ENCODE measurements at places on chromosomes 2 and 18. TPM values are rescaled to one million over a fixed set of nuclear protein-coding genes. Genes with fewer than 3 reads are reported as not detected.

The TDRD15 gene
- not detected for total RNA-seq

The VSNL1 gene
- total RNA-seq = not detected

The MARCHF4 gene
- 1.0 TPM for total RNA-seq

The KCNF1 gene
- total RNA-seq = 0.26 TPM

The HJURP gene
- 8.4 TPM for total RNA-seq

The IGFBP5 gene
- 1,071 TPM for total RNA-seq

The TMEM200C gene
- total RNA-seq = 2.5 TPM

The DSC1 gene
- total RNA-seq = not detected

The RGPD4 gene
- total RNA-seq = not detected

The PSME4 gene
- 33.0 TPM for total RNA-seq

The TUBA3D gene
- total RNA-seq = not detected

The EPAS1 gene
- 119 TPM for total RNA-seq

The SLC9A2 gene
- not detected for total RNA-seq

The ATP6V1B1 gene
- 0.40 TPM for total RNA-seq

The ACKR3 gene
- total RNA-seq = 2.1 TPM

The FAP gene
- total RNA-seq = 15.5 TPM

The SRD5A2 gene
- total RNA-seq = not detected

The WNT10A gene
- total RNA-seq = 0.08 TPM

The NYAP2 gene
- under 0.01 TPM for total RNA-seq

The MYO3B gene
- not detected for total RNA-seq

The EML6 gene
- total RNA-seq = not detected

The UBXN2A gene
- 12.2 TPM for total RNA-seq

The FOXD4L1 gene
- under 0.01 TPM for total RNA-seq

The UGT1A6 gene
- not detected for total RNA-seq
